ENCODE measurements at places on chromosomes 5 and 9. TPM values are rescaled to one million over a fixed set of nuclear protein-coding genes. Genes with fewer than 3 reads are reported as not detected.

The NOL8 gene
- 22.7 TPM for total RNA-seq

The ARHGEF37 gene
- total RNA-seq = 4.6 TPM

The LRRC70 gene
- total RNA-seq = 8.0 TPM

The NUTM2G gene
- not detected for total RNA-seq

The CER1 gene
- total RNA-seq = 1.2 TPM

The PPP3R2 gene
- total RNA-seq = 0.45 TPM

DNA sequence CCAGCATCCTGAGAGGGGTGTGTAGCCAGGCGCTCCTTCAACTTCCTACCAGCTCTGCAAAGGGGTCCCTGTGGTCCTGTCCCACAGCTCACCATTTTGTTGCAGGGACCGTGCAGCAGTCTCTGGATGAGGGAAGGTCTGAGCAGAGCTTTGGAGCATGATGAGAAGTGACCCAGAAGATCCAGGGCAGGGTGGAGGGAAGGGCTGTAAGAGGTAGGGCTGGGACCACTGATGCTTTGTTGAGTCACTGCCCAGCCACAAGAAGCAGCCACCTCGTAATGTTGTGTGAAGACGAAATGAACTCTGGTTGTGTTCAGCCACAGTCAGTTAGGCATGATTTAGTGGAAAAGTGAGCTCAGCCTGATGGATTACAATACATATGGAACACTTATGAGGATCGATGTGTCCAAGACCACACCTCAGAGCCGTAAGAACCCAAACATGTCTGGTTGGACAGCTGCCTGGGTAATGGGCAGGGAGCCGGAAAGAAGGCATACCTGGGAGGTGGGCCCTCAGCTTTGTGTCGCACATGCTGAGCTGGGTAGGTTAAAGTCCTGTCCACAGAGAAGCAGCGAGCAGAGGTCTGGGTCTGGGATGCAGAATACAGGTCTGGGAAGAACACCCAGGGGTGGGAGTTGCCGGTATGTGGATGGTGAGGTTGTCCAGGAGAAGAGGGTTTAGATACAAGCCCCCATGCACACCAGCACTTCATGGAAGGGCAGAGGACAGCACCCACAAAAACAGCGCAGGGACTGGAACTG lies 250.1 kb downstream of the GADD45G start:
- DNase-seq = no peak

DNA sequence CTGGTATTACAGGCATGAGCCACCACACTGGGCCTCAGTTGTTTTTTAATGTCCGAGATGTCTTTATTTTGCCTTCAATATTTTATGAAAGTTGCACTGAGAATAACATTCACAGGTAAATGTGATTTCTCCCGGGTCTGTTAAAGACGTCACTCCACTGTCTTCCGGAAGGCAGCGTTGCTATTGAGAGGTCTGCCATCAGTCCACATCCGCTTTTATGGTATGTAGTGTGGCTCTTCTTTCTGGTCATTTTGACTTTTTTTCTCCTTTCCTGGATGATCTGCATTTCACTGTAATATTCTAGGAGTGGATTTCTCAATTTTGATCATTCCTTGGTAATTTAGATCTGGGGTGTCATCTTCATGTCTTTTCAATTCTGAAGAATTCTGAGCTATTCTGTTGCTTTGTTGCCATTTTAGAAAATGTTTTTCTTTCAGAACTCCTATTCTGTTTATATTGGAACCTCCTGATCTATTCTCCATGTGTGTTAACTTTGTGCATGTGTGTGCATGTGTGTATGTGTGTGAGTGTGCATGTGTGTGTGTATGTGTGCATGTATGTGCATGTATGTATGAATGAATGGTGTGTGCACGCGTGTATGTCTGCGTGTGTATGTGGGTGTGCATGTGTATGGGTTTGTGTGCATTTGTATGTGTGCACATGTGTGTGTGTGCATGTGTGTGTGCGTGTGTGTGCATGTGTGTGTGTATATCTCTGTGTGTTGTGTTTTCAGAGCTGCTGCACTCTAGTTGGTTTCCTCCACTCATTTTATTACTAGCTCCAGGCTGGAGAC lies 1.9 kb upstream of the LCN1 start:
- no peak for DNase-seq

DNA sequence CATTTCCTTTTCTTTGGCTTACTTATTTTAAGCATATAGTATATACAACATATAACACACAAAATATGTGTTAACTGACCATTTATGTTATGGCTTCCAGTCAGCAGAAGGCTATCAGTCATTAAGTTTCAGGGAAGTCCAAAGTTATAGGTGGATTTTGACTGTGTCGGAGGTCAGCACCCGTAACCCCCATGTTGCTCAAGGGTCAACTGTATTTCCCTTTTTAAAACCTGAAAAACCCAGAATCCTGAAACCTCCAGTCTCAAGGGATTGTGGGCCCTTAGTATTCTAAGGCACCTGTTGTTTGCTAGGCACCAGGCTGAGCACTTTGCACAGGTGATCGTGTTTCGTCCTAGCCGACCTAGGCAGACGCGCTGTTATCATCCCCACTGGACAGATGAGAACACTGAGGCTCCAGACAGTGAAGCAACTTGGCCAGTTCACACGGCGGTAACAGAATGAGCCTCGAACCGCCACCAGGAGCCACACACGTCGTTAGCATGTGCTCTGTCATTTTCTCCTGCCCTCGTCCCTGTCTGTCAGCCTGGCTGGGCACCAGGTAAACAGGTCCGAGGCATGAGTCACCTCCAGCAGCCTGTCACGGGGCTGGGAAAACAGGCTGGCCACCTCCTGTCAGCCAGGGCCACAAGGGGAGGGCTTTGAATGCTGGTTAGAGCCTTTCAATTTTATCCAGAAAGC lies 39.9 kb downstream of the DUSP1 start:
- DNase-seq = peak; percentile 31

- no peak for DNase-seq
Observed at GRCh38 chr5:157076558-157076957, 17.6 kb upstream of the HAVCR1 start.
